Breast epithelium (tissue), 4 donors: ENCODE measurements at places on chromosomes 1 and 21. TPM values are rescaled to one million over a fixed set of nuclear protein-coding genes. Genes with fewer than 3 reads are reported as not detected.

- no peak overlapping the region for H3K27ac ChIP-seq
- peaks cover under 1% of the 10 kb centered on the region for H3K36me3 ChIP-seq
- no peak overlapping the region for H3K4me3 ChIP-seq
- no peak for DNase-seq
- H3K27me3 ChIP-seq = no peaks in the 10 kb centered on the region
Measured at GRCh38 chr21:32599091-32599490, 13.1 kb downstream of the CFAP298 start.

- H3K36me3 ChIP-seq = no peaks in the 10 kb centered on the region
- H3K4me3 ChIP-seq = no peak overlapping the region
- no peaks in the 10 kb centered on the region for H3K27me3 ChIP-seq
- no peak for DNase-seq
- peaks cover 12% of the 10 kb centered on the region for H3K4me1 ChIP-seq
- peak overlapping the region; percentile 41 for H3K27ac ChIP-seq
Measured at GRCh38 chr1:180158149-180159147, 3.8 kb downstream of the QSOX1 start.

DNA sequence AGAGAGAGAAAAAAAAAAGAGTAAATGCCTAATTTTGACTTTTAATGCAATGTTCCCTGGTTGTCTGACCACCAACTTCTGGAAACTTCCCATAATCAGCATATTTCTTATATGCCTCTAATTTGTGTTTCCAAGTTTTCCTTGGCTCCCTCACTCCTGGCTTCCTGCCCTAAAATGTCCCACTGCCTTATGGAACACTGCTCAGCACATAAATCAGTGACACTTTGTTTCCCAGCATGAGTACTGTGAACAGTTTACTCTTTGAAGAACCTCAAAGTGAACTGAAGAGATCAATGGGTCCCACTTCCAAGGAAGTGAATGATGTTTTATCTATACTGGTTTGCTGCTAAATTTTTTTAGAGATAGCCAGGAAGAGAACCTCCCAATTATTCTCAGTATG, 271.3 kb upstream of the PRMT6 start:
- DNase-seq = no peak
- H3K27ac ChIP-seq = no peak overlapping the region
- no peaks in the 10 kb centered on the region for H3K36me3 ChIP-seq
- no peaks in the 10 kb centered on the region for H3K27me3 ChIP-seq
- no peak overlapping the region for H3K4me3 ChIP-seq

- peaks cover 4% of the 10 kb centered on the region for H3K27me3 ChIP-seq
- no peak for DNase-seq
- H3K4me1 ChIP-seq = no peaks in the 10 kb centered on the region
- H3K36me3 ChIP-seq = no peaks in the 10 kb centered on the region
Measured at GRCh38 chr1:75132242-75132811, 1.9 kb upstream of the LHX8 start.

- no peak overlapping the region for H3K27ac ChIP-seq
- H3K36me3 ChIP-seq = no peaks in the 10 kb centered on the region
- no peak overlapping the region for H3K4me3 ChIP-seq
- no peaks in the 10 kb centered on the region for H3K4me1 ChIP-seq
Measured at GRCh38 chr1:185215911-185216310, 58.9 kb downstream of the SWT1 start.

GRCh38 chr1:68799096-68799495, 302.2 kb upstream of the DEPDC1 start:
- no peaks in the 10 kb centered on the region for H3K4me1 ChIP-seq
- H3K4me3 ChIP-seq = no peak overlapping the region
- H3K27ac ChIP-seq = no peak overlapping the region
- no peaks in the 10 kb centered on the region for H3K36me3 ChIP-seq

DNA sequence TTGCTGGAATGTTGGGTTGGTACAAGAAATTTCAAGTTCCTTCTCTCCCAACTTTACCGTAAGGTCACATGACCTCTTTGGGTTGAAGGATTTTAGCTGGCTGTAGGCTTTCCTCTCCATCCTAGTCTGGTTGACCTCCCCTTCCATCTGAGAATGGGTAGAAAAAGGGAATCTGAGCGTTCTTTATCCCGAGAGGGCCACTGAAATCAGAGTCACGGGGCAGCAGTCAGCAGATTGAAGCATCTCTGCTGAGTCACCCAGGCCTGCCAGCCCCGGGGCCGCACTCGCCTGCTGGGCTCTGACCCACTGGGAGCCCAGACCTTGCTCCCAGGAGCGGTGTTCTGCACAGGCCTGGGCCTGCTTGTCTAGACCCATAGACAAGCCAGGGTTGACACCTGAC, 31.0 kb downstream of the TMCC2 start:
- no peak overlapping the region for H3K4me3 ChIP-seq
- no peaks in the 10 kb centered on the region for H3K27me3 ChIP-seq
- no peaks in the 10 kb centered on the region for H3K4me1 ChIP-seq
- H3K36me3 ChIP-seq = no peaks in the 10 kb centered on the region

- no peak overlapping the region for H3K4me3 ChIP-seq
- peak; percentile 71 for DNase-seq
- peak overlapping the region; percentile 94 for H3K27ac ChIP-seq
- H3K27me3 ChIP-seq = peaks cover under 1% of the 10 kb centered on the region
- H3K4me1 ChIP-seq = peaks cover 8% of the 10 kb centered on the region
Measured at GRCh38 chr1:1080122-1080757, 6.1 kb upstream of the RNF223 start.

DNA sequence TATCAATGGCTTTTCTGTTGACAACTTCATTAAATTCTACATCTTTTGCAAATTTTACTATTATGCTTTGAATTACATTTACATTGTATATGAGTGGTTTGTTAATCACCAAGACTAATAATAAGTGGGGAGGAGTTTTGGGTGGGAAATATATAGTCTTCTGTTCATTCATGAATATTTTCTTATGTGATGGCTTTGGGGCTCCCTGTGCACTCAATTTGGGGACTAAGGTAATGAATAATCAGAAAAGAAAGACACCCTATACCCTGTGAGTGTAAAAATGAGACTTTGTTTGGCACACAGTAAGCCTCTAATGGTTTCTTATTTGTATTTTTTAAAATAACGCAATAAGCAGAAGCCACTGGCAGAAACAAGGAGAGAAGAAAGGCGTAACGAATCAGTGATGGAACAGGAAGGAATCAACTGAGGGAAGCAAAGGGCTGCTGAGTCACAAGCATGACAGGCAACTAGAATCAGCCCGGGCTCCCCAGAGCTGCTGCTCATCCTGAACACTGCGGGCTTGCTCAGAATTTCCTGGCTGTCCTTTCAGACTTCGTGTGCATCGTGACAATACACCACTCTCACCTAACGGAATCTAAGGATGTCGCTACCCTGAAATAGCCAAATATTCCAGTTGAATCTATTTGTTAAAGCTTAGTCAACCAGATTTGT, 20.8 kb upstream of the RGS2 start:
- no peaks in the 10 kb centered on the region for H3K36me3 ChIP-seq
- no peak overlapping the region for H3K4me3 ChIP-seq
- no peak for DNase-seq
- H3K27me3 ChIP-seq = no peaks in the 10 kb centered on the region

DNA sequence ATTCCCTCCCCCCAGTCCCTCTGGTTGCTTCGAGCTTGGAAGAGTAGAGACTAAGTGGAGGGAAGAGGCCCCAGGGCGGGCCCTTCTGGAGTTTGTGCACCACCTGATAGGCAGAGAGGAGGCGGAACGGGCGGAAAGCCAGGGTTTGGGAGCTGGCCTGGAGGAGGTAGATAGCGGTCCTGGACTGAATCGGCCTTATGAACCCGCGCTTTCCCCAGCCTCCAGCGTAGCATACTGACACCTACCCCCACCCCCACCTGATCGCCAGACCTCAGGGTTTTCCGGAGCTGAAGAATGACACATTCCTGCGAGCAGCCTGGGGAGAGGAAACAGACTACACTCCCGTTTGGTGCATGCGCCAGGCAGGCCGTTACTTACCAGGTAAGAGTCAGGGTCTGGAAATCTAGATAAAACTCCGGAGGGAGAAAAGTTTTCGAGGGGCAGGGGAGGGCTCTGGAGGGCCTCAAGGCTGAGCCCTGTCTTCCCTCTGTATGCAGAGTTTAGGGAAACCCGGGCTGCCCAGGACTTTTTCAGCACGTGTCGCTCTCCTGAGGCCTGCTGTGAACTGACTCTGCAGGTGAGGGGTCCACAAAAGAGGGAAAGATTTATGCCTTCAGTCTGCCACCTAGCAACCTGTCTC, 705 bp downstream of the UROD start:
- peak overlapping the region; percentile 86 for H3K27ac ChIP-seq
- peaks cover 5% of the 10 kb centered on the region for H3K4me1 ChIP-seq
- H3K27me3 ChIP-seq = no peaks in the 10 kb centered on the region

DNA sequence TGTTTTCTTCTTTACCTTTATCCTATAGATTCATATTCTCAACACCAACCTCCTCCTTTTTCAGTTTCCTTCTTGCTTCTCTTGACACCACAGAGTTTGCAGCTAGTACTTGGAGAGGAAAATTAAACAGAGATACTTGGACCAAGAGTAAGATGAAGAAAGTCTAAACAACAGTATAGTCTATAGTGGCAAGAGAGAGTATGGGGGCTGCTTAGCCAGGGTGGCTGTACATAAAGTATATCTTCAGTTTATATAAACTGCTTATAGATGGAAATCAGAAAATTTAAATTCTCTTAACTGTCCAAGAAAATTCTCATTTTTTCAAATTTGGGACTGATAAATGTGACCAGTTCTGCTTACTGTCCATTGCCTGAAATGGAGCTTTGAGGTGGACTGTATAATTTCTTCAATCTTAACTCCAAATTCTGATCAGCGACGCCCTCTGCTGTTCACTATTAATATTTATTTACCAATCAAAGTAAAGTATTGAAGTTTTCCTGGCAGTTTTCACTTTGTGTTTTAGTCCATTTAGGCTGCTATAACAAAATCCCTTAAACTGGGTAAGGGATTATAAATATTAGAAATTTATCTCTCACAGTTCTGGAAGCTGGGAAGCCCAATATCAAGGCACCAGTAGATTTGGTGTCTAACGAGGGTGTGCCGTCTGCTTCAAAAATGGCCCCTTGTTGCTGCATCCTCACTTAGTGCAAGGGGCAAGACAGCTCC, 14.8 kb upstream of the METTL18 start:
- no peak for DNase-seq

DNA sequence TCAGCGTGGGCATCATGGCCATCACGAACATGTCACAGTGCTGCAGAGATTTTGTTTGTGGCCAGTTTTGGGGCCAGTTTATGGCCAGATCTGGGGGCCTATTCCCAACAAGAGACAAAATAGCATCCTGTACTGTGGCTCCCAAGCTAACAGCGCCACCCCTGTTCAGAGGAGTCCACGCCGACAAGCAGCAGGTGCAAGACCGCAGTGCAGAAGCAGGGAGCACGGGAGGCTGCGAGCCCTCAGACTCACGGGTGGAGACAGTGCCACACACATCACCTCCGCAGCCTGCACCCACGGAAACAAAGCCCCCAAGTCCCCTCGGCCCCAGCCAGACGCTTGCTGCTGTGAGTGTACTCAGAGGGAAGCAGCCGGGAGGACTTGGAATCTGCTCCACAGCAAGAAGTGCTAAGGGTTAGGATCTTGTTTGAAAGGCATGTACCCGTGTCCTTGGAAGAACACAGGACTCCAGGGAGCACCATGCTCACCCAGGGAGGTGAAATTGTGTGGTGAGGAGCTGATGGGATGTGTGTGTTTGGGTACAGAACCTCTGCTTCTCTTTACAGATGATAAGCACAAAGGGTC, 7.1 kb downstream of the TCP10L start:
- no peaks in the 10 kb centered on the region for H3K4me1 ChIP-seq
- DNase-seq = no peak
- no peak overlapping the region for H3K4me3 ChIP-seq
- H3K36me3 ChIP-seq = no peaks in the 10 kb centered on the region
- H3K27ac ChIP-seq = no peak overlapping the region
- no peaks in the 10 kb centered on the region for H3K27me3 ChIP-seq

DNA sequence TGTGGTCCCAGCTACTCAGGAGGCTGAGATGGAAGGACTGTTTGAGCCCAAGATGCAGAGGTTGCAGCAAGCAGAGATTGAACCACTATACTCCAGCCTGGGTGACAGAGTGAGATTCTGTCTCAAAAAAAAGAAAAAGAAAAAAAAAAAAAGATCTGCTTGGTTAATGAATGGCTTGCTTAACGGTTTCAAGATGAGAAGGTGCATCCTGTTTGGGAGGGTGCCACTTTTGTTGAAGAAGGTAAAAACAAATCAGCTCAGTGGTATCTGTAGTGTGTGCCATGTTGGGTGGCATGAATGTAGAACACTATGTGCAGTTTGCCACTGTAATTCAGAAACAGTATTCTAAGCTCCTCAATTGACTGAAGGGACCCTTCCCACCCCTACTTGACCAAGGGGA, 94.9 kb upstream of the ETV3 start:
- no peaks in the 10 kb centered on the region for H3K27me3 ChIP-seq
- no peak overlapping the region for H3K27ac ChIP-seq
- no peaks in the 10 kb centered on the region for H3K36me3 ChIP-seq
- H3K4me1 ChIP-seq = no peaks in the 10 kb centered on the region
- H3K4me3 ChIP-seq = no peak overlapping the region
- DNase-seq = no peak

DNA sequence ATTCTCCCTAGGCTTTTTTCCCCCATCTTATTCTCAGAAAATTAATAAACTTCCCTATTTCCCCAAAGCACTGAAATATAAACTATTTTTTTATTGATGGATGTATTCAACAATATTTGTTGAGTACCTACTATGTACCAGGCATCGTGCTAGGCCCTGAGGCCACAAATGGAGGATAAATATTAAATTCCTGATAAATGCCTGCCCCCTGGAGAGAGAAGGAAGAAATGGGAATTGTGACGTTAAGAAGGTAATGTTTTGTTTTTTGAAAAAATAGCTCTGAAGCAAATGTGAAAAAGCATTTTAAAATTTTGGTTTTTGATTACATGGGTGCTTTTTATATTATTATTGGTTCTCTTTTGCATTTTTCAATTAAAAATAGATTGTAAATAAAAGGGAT, 60.5 kb upstream of the DPT start:
- no peak overlapping the region for H3K27ac ChIP-seq
- DNase-seq = no peak
- H3K36me3 ChIP-seq = no peaks in the 10 kb centered on the region
- H3K4me1 ChIP-seq = no peaks in the 10 kb centered on the region
- no peak overlapping the region for H3K4me3 ChIP-seq

Gene GPR37L1
- not detected for total RNA-seq

Gene LCE1F
- total RNA-seq = not detected

Gene DAB1
- 0.48 TPM for total RNA-seq

Gene AKNAD1
- 2.3 TPM for total RNA-seq

Gene TMEM200B
- total RNA-seq = 12.1 TPM

Gene GPR153
- total RNA-seq = 5.4 TPM

Gene TAF1A
- 10.7 TPM for total RNA-seq

Gene RORC
- 7.8 TPM for total RNA-seq

Gene TNFRSF4
- total RNA-seq = 2.3 TPM

Gene GBP4
- 4.2 TPM for total RNA-seq

Gene PPM1J
- total RNA-seq = 0.32 TPM
